Stimulated activated CD8-positive, alpha-beta memory T cell treated with anti-CD3 and anti-CD28 coated beads, Interleukin-7, amount 100 ng/mL, for 24 hours (primary cell): ENCODE measurements at places on chromosomes 16 and 17.

GRCh38 chr17:7640783-7641182 lies 9.9 kb upstream of the ATP1B2 start:
- no peak for DNase-seq

DNA sequence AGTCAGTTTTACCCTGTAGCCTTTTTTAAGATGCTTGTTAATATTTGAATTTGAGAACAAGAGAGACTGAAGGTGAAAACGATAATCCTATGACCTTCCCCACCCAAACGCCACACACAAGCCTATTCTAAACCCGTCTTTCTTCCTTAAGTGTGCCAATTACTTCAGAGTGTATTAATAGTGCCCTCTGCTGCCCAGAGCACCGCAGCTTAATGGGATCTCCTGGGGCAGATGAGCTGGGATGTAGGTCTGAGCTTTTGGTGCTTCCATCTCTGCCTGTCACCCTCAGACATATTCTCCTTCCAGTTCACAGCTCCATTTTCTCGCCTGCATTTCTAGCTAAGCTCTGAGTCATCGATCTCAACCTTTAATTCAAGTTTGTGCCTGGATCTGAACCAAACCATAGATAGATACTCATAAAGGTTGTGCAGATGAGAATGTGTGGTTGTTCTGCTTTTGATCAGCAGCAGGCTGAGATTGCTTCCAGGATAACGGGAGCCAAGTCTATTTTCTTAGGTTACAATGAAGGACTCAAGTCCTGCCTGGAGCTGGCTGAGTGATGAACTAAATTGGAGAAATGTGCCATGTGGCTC lies 46.4 kb upstream of the CDH13 start:
- no peak for DNase-seq

DNA sequence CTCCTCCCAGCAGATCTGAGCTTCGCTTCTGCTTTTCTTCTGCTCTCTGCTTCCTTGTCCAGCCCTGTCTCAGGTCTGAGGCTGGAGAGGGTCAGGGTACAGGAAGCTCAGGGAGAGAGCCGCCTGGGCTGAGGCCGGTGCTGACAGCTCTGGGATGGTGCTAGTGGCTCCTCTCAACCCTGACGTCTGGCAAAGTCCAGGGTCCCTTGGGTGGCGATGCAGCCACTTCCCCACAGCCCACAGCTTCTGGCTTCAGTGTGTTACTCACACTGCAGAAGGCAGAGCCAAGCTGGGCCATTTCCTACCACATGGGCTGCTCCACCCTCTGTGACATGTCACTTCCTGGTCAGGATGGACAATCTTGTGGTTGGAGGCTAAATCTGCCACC lies at the start of gene CD300C:
Gene CD300C, minus strand, starts transcription at position 273 of the 388 bp plus-strand sequence. CDS start 333 bp downstream, outside the sequence.
- DNase-seq = no peak

- DNase-seq = no peak
Observed at GRCh38 chr16:86396901-86397311, 113.4 kb upstream of the FOXF1 start.

DNA sequence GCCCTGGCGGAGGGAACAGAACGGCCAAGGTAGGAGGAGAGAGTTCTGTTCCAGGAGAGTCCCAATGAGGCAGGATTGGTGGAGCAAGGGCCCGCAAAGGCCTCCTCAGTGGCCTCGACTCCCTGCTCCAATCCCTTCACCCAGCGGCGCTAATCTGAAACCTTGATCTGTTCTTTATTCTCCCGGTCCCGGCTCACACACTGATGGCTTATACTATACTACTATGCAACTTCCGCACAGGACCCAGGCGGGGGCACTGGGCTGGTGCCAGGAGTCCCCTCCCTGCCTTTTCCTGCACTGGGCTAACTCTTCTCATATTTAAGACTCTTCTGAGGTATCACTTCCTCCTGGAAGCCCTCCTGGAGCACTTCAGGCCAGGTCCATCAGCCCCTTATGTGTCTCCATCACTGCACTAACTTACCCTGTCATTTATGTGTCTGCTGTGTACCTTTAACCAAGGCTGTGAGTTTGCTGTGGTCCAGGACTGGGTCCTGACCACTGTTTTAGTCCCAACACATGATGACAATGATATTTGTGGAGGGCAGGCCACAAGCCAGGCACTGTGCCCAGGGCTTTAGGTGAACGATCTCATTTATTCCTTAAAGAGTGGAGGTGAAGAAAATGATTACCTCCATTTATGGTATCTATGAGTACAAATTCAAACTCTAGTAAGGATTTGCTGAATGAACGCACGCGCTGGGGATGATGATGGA lies 6.8 kb downstream of the CCDC102A start:
- no peak for DNase-seq

DNA sequence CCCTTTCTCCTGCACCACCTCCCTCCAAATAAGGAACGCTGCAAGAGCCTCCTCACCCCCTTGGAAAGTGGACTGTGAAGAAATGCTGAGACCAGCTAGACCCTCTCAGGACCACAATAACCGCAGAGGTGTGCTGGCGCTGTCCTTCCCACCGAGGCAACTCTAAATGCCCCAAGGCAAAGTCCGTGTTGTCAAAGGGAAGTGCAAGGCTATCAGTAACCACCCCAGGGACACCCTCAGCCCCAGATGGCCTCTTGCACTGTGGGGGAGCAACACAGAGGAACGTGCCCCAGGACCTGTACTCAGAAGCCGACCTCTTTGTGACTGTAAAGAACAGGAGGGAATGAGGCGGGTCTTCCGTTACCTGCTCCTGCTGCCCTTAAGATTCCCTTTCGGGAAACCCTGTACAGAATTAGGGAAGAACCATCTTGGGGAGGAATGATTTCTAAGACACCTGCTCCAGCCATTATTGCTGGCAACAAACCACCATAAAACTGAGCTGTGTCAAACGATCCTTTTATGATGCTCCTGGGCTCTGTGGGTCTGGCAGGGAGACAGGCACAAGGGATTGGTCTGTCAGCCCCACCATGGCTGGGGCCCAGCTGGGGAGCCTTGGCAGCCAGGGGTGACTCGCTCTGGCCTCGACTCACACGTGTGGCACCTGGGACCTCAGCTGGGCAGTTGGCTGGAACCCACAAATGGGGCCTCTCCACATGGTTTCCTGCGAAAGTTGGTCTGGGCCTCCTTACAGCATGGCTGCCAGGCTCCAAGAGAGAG lies 14.6 kb upstream of the MED9 start:
- DNase-seq = no peak

DNA sequence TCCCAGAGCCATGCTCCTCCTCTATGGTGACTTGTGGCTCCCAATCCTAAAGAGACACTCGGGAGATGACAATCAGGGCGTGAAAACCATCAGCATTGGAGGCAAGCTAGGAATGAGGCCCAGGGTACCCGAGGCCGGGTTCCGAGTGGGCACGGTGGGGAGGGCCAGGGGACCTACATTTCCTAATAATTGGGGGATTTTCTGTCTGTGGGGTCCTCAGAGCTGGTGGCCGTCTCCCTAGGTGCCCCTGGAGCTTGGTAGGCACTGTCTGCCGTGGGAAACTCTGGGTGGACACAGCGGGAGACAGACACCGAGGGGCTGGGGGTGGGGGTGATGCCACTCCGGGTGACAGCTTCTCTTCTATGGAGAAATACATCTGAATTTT lies 312.5 kb upstream of the TNRC6C start:
- no peak for DNase-seq

DNA sequence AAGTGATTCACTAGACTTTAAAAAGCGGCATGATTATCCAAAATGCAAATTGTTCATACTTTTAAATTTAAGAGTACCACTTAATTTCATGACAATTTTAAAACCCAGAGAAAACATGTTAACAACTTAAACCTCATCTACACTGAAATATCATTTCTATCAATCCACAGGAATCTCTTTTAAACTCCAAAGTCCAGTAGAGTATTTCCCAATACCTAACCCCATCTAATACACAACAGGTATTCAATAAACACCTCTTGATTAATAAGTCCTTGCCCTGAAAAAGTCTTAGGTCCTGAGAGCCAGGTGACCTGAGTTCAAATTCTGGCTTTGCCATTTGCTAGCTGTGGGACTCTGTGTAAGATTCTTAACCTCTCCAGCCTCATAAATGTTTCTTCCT lies 14.7 kb downstream of the CEP20 start:
- DNase-seq = no peak

- DNase-seq = no peak
Observed at GRCh38 chr17:66542967-66543520, 240.6 kb downstream of the PRKCA start.

DNA sequence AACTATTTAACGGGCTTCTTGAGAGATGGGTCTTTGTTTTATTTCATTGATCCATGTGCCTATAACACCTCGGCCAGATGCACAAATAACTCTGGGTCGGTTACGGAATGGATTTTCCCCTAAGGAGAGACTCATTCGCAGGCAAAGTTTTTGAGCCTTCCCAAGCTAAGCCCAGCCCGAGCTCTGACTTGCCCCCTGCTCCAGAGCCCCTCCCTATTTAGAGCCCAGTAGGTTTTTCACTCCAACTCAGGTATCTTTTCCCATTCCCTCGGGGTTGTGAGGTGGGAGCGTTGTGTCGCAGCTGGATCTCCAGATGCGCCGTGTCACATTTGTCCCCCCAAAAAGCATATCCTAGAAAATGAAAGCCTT lies 812 bp upstream of the MYOCD start:
- no peak for DNase-seq

DNA sequence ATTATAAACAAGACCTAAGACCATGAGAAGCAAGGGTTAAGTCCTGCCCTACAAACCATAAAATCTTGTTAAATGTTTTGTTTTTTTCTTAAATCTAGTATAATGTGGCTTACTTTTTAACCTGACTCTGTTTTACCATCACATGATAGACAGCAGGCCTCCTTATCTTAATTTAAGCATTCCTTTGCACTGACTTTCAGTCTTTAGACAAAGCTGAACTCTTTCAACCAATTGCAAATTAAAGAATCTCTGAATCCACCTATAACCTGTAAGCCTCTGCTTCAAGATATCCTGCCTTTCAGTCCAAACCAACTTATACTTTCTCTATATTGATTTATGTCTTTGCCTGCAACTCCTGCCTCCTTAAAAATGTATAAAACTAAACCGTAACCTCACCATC lies 478.5 kb downstream of the GRIN2A start:
- DNase-seq = no peak

DNA sequence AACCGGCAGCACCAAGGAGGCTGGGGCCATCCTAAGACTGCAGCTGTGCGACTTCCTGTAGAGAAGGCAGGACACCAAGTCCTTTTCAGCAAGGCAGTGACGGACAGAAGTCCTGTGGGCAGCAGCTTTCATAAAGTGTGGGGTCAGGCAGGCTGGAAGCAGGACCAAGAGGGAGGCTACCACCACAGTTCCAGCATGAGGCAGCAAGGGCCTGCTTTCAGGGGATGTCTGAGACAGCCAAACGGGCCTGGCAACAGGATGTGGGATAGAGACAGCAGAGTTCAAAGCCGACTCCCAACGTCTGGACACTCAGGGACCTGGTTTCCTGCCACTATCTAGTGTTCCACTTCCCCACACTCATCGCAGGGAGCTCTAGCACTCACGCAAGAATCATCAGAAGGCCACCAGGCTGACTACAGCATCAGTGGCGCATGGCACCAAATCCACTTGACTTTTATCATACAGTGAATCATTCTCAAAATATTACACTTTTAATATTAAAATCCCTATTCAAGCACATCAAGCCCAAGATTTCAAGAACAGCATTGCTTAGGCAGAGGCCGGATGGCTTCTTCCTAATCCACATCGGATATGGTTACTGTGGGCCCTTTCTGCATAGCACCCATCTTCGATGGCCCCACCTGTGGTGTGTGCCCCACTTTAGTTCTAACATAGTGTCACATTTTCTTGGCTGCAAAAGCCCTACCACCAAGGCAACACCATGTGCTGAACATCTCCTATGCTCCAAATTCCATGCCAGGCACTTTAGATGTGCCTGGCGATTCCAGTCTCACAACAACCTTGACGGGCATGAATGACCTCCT lies 5.2 kb downstream of the USP7 start:
- no peak for DNase-seq

DNA sequence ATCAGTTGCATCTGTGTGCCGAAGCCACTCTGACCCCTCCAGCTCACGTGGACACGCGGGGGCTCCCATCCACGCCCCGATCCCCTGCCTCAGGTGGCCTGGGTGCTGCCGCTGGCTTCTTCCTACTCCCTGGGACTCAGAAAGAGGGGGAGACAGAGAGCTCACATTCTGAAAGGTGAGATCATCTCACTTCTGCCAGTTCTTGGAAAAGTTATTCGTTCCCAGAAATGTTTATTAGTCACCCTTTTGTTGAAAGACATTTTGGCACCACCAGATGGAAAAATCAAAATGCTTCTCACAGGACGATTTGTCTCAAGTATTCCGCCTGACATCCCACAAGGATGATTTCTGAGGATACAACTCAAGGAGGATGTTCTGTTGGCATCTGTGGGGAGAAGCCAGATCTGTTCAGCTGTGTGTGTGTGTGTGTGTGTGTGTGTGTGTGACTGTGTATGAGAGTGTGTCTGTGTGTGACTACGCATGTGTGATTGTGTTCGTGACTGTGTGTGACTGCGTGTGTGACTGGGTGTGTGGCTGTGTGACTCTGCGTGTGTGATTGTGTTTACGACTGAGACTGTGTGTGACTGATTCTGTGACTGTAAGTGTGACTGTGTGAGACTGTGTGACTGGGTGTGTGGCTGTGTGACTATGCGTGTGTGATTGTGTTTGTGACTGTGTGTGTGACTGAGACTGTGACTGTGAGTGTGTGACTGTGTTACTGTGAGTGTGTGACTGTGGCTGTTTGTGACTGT lies 207.3 kb downstream of the NTN1 start:
- no peak for DNase-seq

DNA sequence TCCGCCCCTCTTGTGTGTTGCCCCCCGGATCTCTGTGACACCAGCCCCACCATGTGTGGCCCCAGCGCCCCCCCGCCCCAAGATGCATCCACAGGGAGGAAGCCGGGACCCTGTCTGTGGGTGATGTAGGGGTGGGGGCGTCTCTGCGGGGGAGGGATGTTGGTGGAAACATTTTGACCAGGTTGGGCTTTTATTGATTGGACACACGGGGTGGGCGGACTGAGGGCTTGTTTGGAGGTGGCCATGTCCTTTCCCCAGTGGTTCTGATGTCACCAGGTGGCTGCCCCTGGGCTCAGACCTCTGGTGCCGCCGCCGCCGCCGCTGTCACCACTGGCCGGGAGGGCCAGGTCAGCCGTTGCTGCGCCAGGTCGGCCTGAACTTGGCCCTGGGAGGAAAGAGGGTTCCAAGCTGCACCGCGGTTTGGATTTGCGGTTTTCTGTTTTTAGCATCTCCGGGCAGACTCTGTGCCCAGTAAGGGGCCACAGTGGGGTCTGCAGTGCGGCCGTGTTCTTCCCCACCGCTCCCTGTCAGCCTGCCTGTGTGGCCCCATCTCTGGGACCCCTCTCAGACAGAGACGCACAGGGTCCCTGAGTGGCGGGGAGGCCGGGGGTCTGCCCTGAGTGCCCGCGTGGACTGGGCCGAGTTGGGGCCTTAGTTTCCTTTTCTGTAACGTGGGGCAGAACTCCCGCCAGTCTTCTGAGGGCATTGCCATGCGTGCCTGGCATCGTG lies 19.8 kb downstream of the GSE1 start:
- no peak for DNase-seq

GRCh38 chr17:82096709-82097183 lies 1.3 kb downstream of the FASN start:
- no peak for DNase-seq

DNA sequence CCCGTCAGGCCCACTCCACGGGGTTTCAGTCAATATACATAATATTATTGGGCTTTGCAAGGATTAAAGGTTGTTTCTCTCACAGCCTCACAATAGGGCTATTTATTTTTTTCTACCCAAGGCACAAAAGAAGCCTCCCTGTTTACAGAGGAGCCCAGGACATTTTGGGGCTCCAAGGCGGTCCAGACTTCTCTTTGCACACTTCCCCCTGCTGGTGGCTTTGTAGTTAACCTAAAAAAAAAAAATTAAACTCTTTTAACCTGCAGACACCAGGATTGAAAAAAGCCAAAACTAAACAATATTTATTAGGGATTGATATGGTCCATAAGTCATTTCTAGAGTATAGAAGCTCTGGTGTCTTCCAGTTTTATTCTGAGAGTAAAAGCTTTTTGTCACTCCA lies 169.7 kb upstream of the ZFHX3 start:
- no peak for DNase-seq
